ENCODE measurements at places on chromosomes 1 and 21. TPM values are rescaled to one million over a fixed set of nuclear protein-coding genes. Genes with fewer than 3 reads are reported as not detected.

GRCh38 chr1:51265618-51266017, 29.5 kb downstream of the RNF11 start:
- no peak for DNase-seq

The OPRD1 gene
- total RNA-seq = not detected

- no peak for DNase-seq
Measured at GRCh38 chr1:219283541-219283940, 109.9 kb downstream of the LYPLAL1 start.

DNA sequence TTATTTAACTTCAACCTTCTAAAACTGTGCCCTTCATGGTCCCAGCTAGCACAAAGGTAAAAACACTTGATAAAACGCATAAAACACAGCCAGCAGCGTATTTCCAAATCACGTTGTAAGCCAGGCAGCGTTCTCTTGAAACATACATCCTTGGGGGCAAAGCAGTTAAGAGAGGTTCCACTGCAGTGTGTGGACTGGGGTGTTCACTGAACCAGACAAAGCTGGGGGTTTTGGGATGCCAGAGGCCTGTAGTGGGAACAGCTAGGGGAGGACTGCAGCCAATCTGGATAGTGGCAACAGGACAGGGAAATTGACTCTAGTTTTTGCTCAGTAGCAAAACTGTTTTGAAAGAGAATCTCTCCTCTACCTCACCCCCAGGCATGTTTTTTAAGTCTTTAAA, 21.5 kb upstream of the ATP5PO start:
- no peak for DNase-seq

The KCNJ6 gene
- 0.28 TPM for total RNA-seq

DNA sequence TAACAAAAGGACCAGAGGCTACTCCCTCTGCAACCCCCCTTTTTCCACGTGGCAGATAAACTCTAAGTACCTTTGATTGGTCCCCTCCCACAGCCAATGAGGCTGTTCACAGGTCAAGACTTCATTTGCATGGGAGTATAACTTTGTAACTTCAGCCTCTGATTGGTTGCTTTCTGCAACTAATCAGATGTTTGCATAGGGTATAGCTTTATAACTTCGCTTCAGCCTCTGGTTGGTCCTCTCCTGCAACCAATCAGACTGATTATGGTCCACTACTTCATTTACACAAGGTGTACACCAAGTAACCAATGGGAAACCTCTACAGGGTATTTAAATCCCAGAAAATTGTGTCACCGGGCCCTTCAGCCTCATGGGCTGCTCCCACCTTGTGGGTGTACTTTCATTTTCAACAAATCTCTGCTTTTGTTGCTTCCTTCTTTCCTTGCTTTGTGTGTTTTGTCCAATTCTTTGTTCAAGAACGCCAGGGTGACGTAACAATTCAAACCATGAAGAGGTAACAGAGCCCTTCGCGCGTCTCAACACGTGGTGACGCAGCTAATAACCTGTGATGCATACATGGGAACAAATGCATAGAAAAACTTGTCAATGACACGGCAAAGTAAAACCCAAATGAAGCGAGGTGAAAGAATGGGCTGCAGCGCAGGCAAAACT, 47.2 kb downstream of the VPS26C start:
- DNase-seq = no peak

- no peak for DNase-seq
Measured at GRCh38 chr1:8879464-8879921, 1.0 kb upstream of the ENO1 start.

DNA sequence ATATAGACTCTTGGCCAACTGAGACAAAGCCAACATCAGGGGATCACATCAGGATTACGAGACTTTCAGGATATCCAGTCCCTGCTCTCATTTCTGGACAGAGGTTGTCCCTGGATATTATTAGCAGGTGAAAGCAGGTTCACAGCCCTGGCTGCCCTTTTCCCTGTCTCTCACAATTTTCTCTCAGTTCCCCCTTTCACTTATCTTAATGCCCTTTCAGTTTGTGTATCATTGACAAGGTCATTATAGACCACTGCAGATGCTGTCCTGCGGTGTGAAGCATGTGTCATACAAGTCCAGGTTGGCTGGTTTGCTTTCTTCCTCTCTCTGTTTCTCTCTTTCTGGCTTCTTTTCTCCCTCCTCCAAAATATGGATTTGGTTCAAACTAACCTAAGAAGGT, 2.1 kb upstream of the KLHDC9 start:
- DNase-seq = no peak

- no peak for DNase-seq
Measured at GRCh38 chr1:204495777-204496176, 1.2 kb upstream of the PIK3C2B start.

DNA sequence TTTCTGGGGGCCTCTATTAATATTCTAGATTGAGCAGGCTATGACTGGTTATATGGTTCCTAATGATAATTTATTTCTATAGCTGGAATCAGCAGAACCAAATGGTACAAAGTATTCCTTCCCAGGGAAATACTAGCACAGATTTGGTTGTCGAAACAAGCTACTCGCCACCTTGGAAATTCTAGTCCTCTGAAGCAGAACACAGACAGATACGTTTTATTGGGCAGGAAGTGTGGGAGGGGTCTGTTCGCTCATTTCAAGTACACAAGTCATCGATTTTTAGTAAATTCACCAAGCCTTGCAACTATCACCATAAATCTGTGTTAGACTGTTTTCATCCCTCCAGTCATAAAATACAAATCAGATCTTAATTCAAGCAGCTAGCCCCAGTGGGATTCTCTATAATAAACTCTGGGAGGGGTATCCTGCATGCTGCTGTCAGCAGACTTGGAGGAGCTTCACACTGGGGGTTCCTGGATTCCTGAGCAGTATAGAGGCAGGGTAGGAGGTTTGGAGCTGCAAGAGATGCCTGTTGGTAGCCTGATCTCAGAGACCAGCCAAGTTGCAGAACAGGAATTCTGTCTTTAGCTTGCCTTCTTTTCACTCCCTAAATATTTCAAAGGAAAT, 9.8 kb upstream of the GPR137B start:
- DNase-seq = no peak

GRCh38 chr1:156162430-156163037, 9.1 kb downstream of the SEMA4A start:
- no peak for DNase-seq

DNA sequence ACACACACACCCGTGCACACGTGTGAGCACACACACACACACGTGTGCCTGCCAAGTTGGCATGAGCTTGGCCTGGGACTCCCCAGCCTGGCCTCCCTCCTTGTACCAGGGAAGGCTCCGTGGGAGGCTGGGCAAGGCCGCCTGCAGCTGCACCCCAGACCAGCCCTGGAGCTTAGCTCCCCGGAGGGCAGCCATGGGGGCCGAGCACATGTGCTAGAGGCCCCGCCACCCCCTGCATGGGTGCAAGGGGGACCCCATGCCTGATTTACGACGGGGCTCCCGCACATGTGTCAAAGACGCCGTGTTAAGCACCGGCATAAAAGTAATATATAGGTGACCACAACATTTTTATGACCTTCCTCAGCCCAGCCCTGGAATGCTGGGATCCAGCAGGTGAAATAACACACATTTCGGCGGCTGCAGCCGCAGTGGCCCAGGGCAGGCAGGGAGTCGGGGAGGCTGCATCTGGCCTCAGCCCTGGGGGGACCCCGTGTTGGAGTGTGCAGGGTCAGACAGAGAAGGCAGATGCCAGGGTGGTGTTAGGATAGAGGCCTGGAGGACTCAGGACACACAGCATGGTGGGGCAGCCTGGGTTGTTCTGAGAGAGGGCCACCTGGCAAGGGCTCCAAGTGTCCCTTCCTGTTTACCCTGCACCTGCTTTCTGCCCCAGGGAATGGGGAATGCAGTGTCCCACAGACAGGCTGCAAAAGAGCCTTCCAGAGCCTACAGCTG, 56.3 kb downstream of the WNT9A start:
- no peak for DNase-seq

The PROX1 gene
- 0.61 TPM for total RNA-seq

Data from MCF 10A (cell line).